ENCODE measurements at places on chromosomes 2 and 18.

- DNase-seq: no peak
Measured at GRCh38 chr2:218607436-218608115, at the start of gene PLCD4. Gene PLCD4 (plus strand): TSS chr2:218607899. CDS start chr2:218615740, 7,841 bp downstream.

DNA sequence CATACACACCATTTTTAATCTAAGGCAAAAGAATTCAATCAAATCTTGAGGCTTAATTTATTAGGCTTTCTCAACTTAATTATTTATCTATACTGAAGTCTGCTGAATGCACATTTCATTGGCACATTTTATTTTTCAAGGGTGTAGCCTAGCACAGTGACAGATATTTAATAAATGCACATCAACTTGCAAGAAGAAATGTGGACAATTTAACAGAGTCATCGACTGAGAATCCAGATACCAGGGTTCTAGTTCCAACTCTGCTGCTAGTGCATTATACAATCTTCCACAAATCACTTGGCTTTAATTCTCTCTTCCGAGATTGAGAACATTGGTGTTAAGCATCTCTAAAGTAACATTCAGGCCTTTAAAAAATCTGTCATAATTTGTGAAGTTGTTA, 88.5 kb upstream of the RBBP8 start:
- DNase-seq: no peak

DNA sequence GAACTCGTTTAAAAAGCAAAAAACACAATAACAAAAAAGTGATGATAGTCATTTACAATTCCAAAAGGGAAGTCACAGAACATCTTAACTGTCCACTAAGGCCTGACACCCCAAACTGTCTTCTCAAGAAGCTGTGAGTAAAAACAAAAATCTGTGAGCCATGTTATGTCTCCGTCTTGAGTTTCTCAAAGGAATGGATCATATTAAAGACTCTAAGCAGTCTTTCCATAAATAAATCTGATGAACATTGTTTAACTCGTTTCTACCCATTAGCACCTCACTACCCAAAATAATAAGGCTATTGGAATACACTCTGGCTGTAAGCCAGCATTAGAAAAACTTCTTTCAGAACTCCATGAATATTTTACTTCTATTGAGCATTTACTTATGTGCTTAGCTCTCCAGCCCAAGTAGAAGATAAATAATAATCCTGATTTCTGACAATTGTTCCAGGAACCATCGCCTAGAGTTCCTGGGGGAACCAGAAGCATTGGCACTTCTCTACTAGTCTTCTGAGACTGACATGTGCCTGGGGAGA, 396.0 kb downstream of the STK39 start:
- DNase-seq: no peak

- no peak for DNase-seq
Measured at GRCh38 chr2:103789381-103790095, 1027.7 kb downstream of the TMEM182 start.

DNA sequence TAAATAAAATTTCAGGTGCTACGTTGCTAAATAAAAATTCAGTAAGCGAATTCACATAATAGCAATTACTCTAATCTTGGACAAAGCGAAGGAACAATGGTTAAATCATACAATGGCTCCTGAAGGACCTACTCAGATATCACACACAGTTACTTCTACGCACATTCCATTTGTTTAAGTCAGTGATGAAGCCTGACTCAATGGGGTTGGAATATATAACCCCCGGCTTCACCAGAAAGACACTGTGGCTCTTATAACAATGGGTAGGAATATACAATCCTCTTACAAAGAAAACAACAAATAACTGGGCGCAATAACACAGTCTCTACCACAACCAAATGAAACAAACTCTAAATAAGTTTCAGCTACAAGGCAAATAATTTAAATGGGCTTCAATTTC, 349.5 kb downstream of the IRS1 start:
- DNase-seq: no peak

DNA sequence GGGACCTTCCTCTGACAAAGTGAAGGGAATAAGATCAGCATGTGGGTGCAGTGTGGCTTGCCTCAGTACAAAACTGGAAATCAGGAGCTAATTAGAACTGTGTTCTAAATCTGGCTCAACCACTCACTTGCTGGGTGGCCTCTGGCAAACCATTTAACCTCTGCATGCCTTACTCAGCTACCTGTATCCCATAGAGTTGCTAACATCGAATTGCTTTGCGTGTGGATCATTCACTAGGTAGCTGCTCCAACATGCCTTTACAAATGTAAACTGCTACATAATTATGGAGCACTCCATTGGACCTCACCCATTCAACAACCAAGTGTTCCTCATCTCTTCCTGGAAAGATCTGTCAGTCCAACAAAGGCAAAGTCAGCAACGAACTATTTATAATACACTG, 19.0 kb downstream of the PLEKHM3 start:
- DNase-seq: no peak

DNA sequence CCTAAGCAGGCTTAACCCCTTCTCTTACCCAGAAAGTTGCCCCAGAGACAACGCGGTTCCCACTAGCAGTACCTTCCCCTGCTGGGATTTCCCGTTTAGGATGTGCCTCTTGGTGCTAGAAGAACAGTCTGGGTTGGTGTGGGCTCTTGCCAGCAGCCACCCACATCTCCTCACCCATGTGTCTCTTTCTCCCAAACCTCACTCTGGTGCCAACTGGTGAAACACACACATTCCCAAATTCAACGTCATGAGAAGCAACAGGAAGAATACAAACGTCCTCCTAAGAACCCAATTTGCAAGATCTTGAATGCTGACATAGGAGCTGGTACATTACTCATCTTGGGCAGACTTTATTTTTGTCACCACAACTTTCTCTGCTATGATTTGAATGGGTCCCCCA, 36.2 kb downstream of the DIPK1C start:
- DNase-seq: no peak

DNA sequence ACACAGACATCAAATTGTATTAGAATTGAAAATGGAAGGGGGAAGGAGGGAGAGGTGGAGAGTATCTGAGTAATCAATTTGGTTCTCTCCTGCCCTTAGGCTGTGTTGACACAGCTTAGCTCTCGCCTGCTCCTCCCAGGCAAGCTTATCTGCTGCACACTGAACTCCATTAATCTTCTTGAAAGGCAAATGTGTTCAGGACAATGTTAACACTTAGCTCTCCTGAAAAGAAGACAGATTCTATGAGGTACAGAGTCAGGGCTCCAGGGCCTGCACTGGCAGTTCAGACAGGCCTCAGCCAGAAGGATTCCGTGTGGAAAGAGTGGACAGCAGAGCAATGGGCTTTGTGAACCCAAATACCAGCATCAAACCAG, 430.0 kb upstream of the TNP1 start:
- no peak for DNase-seq

DNA sequence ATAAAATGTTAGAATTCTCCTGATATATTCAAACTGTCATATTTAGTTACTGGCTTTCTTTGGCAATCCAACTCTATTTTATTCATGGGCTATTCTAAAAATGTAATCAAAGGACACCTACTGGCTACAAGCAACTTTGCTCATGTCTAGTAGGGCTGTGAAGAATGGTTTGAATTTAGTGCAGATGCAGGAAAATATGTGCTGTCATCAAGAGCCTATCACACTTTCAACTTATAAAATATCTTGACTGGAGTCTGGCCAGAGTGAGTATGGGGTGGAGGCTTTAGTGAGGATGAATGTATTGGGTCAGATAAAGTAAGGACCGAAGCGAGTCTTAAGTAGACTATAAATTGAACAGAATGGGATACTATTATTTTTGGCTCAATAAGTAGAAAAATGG, 343.4 kb upstream of the SPRED2 start:
- no peak for DNase-seq

DNA sequence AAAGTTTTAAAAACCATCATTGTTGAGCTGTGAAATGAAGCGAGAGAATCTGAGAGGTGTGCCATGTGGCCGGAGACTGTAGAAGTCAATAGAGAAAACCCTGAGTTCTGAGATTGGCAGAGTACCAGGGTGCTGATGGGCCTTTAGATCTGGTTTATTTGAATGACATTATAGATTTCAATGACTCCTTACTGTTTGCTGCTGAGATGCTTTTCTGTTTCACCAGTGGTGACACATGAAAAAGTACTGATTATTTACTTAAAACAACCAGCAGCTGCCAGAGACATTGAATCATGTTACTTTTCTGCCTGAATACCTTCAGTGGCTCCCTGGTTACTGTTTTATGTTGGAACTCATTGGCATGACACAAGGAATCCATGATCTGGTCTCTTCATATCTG, 602.7 kb upstream of the ZNF804A start:
- DNase-seq: no peak

DNA sequence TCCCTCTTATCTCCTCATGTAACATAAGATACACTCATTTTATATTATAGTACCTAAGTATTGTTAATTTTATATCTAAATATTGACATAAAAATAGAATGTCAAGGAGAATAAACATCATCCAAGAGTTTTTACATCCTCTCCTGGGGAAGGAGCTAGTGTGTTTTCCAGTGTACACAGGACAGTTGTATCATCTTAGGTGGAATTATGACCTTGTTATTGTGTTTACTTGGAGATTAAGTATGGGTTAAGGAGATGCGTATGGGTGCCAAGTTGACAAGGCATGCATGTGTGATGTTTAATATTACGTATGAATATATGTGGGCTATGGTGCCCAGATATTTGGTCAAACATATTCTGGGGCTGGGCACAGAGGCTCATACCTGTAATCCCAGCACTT, 11.2 kb upstream of the DDX1 start:
- no peak for DNase-seq

DNA sequence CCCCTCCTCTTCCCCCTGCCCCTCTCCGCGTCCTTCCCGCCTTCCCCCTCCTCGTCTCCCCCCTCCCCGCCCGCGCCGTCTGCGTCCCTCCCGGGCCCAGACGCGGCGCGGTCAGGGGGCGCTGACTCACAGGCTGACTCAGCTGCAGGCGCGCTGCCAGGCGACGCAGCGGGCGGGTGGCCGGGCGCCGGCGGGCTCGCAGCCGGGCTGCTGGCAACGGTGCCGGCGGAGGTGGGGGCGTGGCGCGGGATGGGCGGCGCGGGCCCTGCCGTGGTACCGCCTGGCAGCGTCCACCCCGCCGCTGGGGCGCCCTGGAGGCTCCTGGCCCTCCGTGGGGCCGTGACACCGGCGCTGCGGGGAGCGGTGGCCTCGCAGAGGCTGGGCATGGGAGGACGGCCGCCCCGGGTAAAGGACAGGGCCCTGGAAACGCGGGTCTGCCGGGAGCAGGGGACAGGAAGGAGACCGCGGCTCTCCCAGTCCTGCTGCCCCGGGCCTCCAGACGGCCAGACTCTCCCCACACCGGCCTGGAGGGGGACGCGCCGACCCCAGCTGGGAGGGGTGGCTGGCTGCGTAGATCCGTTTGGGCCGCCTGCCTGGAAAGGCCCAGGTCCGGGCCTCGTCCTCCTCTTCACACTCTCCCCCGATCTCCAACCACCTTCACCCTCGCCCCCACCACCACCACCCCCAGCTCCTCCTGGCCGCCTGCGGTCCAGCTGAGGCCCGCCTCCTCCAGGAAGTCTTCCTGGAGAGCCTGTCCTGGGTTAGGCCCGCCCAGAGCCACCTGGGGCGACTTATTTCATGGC, 10.0 kb upstream of the PROC start:
- no peak for DNase-seq

DNA sequence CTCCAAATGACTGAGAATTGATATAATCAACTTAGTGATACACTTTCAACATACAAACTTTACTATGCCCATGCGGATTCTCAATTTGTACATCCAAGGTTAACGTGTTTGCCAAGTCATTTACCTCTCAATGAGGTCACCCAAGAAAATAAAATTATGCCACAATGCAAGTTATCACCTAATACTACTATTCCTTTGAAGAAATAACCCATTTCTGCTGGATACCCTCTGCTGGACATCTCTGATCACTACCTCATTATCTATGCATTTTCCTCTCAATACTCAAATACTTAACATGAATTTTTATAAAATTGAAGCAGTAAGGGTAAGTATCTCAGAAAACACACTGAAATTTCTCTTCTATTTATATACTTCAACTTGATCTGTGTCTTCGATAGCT, 12.7 kb downstream of the HNRNPLL start:
- no peak for DNase-seq

DNA sequence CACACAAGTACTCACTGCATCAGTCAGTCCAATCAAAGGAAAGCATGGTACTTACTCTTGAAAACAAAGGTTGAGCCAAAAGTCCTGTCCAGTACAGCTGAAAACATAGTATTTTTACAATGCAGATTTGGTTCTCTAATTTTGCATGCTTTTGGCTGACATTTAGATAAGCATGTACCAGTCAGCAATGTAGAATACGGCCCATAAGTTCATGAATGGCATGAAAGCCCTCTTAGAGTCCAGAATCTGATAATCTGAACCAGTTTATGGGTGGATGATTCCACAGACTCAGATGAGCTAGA, 90.2 kb downstream of the CCBE1 start:
- DNase-seq: no peak

DNA sequence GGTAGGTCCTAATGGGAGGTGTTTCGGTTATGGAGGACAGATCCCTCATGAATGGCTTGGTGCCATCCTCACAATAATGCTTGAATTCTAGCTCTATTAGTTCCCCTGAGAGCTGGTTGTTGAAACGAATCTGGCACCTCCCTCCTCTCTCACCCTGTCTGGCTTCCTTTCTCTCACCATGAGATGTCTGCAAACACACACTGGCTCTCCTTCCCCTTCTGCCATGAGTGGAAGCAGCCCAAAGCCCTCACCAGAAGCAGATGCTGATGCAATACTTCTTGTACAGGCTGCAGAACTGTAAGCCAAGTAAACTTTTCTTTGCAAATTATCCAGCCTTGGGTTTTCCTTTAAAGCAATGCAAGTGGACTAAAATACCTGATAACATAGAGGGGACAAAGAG, 86.6 kb downstream of the RND3 start:
- no peak for DNase-seq

DNA sequence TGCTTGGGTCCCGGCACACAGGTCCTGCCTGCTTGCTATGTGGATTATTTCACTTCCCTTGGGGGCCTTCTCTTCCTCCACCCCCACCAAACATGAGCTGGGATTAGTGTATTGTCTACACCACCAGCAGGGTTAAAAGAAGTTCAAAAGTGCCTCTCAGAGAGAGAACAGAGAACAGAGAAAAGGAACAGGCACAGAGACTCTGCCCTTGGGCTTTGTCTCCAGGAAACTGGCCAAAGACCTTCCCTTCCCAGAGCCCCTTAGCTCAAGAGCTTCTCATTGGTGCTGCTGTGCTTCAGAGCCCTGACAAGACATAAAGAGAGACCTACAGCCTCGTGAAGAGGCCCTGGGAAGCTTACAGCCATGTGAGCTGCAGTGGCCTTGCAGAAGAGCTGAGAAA, 7.1 kb upstream of the FIGLA start:
- no peak for DNase-seq

DNA sequence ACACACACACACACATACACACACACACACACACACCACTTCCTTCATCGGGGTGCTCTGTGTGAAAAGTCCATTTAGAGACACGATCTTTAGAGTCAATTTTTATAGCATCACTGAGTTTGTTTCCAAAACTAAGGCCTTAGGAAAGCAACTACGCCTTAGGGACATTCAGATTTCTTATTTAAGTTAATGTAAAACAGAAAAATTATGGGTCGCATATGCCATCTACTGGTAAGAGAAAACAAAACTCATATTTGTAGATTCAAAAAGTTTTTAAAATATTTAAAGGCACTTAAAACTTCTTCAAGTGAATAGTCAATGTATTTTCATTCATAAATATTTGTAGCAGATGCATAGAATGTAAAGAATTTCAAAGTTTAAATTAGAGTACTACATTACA, 166.2 kb downstream of the ATAD2B start:
- DNase-seq: no peak

- no peak for DNase-seq
Measured at GRCh38 chr2:142153601-142154000, 22.8 kb upstream of the LRP1B start.

Data from thymus (tissue), 14 donors.